ENCODE measurements at places on chromosomes 16 and 17. TPM values are rescaled to one million over a fixed set of nuclear protein-coding genes. Genes with fewer than 3 reads are reported as not detected.

- no peak for DNase-seq
- H3K4me1 ChIP-seq, result no peaks in the 10 kb centered on the region
- H3K27me3 ChIP-seq, result no peaks in the 10 kb centered on the region
- no peak overlapping the region for H3K4me3 ChIP-seq
- no peaks in the 10 kb centered on the region for H3K36me3 ChIP-seq
Measured at GRCh38 chr16:11390573-11391495, 45.6 kb downstream of the RMI2 start.

DNA sequence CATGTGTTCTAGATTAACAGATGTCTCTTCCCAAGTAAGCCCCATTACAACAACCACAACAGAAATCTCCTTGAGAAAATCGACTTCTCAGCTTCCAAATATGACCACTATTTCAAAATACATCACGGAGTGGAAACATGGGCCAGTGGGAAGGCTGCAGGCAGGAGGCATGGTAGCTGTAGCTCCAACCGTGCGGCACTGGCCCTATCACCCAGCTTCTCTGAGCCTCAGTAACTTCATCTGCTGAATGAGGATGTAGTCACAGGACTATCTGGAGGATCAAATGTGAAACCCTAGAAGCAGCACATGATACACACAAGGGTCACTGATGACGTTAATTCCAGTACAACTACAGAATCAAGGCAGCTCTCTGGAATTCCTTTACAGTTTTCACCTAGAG lies 112.2 kb downstream of the VPS53 start:
- H3K27me3 ChIP-seq, result no peaks in the 10 kb centered on the region
- no peak overlapping the region for H3K4me3 ChIP-seq
- peak overlapping the region; percentile 12 for H3K27ac ChIP-seq

GRCh38 chr16:27426423-27427408 lies 24.7 kb downstream of the IL21R start:
- peak; percentile 87 for DNase-seq
- no peaks in the 10 kb centered on the region for H3K36me3 ChIP-seq
- no peaks in the 10 kb centered on the region for H3K27me3 ChIP-seq
- H3K4me3 ChIP-seq, result no peak overlapping the region
- no peak overlapping the region for H3K27ac ChIP-seq
- H3K4me1 ChIP-seq, result peaks cover 9% of the 10 kb centered on the region

- H3K4me1 ChIP-seq, result peaks cover 10% of the 10 kb centered on the region
- H3K4me3 ChIP-seq, result peak overlapping the region; percentile 95
- H3K27me3 ChIP-seq, result no peaks in the 10 kb centered on the region
- DNase-seq, result peak; percentile 35
Measured at GRCh38 chr17:37405955-37406634, 541 bp downstream of the ACACA start.

GRCh38 chr17:69246726-69247375 lies 18.2 kb upstream of the ABCA10 start:
- peak; percentile 62 for DNase-seq
- peaks cover 4% of the 10 kb centered on the region for H3K4me1 ChIP-seq
- H3K4me3 ChIP-seq, result no peak overlapping the region

DNA sequence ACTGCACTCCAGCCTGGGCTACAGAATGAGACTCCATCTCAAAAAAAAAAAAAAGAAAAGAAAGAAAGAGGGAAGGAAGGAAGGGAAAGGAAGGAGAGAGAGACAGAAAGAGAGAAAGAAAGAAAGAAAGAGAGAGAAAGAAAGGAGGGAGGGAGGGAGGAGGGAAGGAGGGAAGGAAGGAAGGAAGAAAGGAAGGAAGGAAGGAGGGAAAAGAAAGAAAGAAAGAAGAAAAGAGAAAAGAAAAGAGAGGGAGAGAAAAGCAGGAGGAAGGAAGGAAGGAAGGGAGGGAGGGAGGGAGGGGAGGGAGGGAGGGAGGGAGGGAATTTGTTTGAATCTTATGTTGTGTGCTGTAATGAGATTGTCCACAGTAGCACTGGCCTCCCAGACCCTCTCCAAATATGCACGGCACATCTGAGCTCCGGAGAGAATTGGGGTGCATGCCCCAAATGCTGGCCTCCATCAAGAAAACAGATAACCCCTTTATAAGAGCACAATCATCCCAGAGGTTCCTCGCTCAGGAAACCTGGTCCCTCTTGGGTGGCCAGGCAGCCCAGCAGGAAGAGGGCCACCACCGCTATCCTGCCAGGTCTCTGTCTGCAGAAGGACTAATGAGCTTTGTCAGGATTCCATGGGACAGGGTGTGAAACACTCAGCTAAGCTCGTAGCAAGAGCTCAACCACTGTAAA lies 8.8 kb upstream of the EIF1 start:
- peaks cover 6% of the 10 kb centered on the region for H3K36me3 ChIP-seq
- H3K27me3 ChIP-seq, result no peaks in the 10 kb centered on the region
- peaks cover 14% of the 10 kb centered on the region for H3K4me1 ChIP-seq
- H3K27ac ChIP-seq, result peak overlapping the region; percentile 91
- no peak for DNase-seq

Gene OTOP2
- total RNA-seq, result not detected

- peaks cover 27% of the 10 kb centered on the region for H3K36me3 ChIP-seq
- H3K4me3 ChIP-seq, result peak overlapping the region; percentile 91
- peaks cover 42% of the 10 kb centered on the region for H3K4me1 ChIP-seq
- peak; percentile 24 for DNase-seq
- peak overlapping the region; percentile 94 for H3K27ac ChIP-seq
- H3K27me3 ChIP-seq, result no peaks in the 10 kb centered on the region
Measured at GRCh38 chr16:31875112-31875803, 1.7 kb downstream of the ZNF267 start.

GRCh38 chr16:89401641-89402445 lies 88.5 kb downstream of the ANKRD11 start:
- peaks cover 31% of the 10 kb centered on the region for H3K36me3 ChIP-seq
- no peak for DNase-seq
- no peak overlapping the region for H3K4me3 ChIP-seq
- H3K4me1 ChIP-seq, result peaks cover 30% of the 10 kb centered on the region
- H3K27ac ChIP-seq, result no peak overlapping the region

DNA sequence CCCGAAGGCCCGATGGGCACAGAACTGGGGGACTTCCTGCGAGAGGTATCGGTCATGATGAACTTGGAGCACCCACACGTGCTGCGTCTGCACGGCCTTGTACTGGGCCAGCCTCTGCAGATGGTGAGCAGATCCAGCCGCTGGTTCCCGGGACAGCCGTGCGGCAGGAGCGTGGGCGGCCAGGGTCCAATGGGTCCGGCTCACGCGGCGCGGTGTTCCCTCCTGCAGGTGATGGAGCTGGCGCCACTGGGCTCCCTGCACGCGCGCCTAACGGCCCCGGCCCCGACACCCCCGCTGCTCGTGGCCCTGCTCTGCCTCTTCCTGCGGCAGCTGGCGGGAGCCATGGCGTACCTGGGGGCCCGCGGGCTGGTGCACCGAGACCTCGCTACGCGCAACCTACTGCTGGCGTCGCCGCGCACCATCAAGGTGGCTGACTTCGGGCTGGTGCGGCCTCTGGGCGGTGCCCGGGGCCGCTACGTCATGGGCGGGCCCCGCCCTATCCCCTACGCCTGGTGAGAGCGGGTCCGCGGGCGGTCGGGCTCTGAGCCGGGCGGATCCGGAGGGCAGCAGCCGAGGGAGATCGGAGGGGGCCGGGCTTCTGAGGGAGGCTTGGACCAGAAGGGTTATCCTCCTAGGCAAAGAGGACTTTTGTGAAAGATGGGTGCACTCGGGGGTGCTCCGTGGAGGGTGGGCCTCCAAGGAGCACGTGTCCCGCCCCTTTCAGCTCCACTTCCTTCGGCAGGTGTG lies 3.0 kb downstream of the TNK1 start:
- no peak overlapping the region for H3K27ac ChIP-seq
- peaks cover 13% of the 10 kb centered on the region for H3K4me1 ChIP-seq
- H3K36me3 ChIP-seq, result peaks cover 33% of the 10 kb centered on the region
- H3K4me3 ChIP-seq, result no peak overlapping the region
- no peaks in the 10 kb centered on the region for H3K27me3 ChIP-seq

- no peak for DNase-seq
- peaks cover 23% of the 10 kb centered on the region for H3K4me1 ChIP-seq
- no peaks in the 10 kb centered on the region for H3K27me3 ChIP-seq
Measured at GRCh38 chr17:27631897-27632725, 1.1 kb downstream of the LGALS9 start.

GRCh38 chr17:29582772-29583171 lies 6.7 kb downstream of the GIT1 start:
- no peak overlapping the region for H3K4me3 ChIP-seq
- no peak overlapping the region for H3K27ac ChIP-seq
- peaks cover 34% of the 10 kb centered on the region for H3K36me3 ChIP-seq
- peaks cover 40% of the 10 kb centered on the region for H3K4me1 ChIP-seq
- DNase-seq, result no peak
- H3K27me3 ChIP-seq, result no peaks in the 10 kb centered on the region

DNA sequence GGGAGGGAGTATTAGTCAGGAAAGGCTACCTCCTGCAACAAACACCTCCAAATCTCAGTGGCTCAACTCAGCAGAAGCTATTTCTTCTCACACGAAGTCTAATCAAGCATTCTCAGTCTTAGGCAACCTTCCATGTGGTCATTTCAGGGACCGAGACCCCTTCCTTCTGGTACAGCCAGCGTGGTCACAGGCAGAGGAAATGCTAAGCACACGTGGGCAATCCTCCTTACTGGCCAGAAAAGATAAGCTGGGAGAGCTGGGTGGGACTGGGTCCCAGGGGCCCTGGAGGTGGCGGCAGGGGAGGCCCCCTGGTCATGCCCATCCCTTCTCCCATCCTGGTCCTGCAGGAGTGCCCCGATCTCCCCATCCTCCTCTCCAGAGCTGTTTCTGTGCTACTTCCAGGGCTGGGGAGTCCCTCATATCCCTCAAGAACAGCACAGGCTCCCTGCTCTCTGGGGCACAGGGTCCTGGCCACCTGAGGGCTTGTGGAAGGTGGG lies 5.7 kb upstream of the CX3CL1 start:
- H3K36me3 ChIP-seq, result no peaks in the 10 kb centered on the region
- DNase-seq, result no peak
- peaks cover 12% of the 10 kb centered on the region for H3K27me3 ChIP-seq
- no peak overlapping the region for H3K27ac ChIP-seq

Gene C1QTNF8
- total RNA-seq, result not detected

DNA sequence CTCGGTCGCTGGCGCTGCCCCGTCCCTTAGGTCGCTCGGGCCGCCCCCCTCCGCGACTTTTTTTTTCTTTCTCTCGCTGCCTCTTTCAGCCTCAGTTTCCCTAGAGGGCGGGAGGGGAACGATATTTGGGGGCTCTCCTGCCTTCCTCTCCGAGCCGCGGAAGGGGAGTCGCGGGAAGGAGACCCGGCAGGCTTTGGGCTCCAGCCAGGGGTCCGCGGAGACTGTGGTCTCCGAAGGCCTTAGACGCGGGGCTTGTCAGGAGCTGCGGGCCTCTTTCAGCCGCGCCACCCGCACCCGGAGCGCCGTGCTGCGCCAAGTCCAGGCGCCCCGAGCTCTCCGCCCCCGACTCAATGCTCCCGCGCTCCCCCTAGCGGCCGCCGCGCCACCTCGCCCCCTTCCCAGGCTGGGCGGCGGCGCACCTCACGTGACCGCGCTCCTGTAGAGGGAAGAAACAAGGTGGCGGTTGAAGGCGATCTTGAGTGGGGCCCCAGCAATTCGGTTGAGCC lies at the start of gene LRRC37B:
TSS of gene LRRC37B (plus strand) at position 427 of the 506 bp plus-strand sequence. CDS start 14,010 bp downstream, outside the sequence.
- H3K27ac ChIP-seq, result peak within 1 kb of the TSS; percentile 88
- H3K4me1 ChIP-seq, result peaks cover 18% of the 10 kb centered on the region
- H3K36me3 ChIP-seq, result peaks cover 5% of the 10 kb centered on the region
- peak; percentile 81 for DNase-seq
- H3K4me3 ChIP-seq, result peak within 1 kb of the TSS; percentile 88
- H3K27me3 ChIP-seq, result no peaks in the 10 kb centered on the region

Gene CSNK2A2
- total RNA-seq, result 91.7 TPM

GRCh38 chr17:64041912-64042311 lies 21.5 kb upstream of the ICAM2 start:
- H3K4me3 ChIP-seq, result no peak overlapping the region
- H3K27ac ChIP-seq, result no peak overlapping the region
- no peak for DNase-seq
- peaks cover 80% of the 10 kb centered on the region for H3K36me3 ChIP-seq

- no peak overlapping the region for H3K4me3 ChIP-seq
- peaks cover 4% of the 10 kb centered on the region for H3K36me3 ChIP-seq
- H3K27ac ChIP-seq, result no peak overlapping the region
- H3K4me1 ChIP-seq, result peaks cover 17% of the 10 kb centered on the region
- DNase-seq, result no peak
Measured at GRCh38 chr17:69061721-69062556, 1.2 kb upstream of the ABCA9 start.

Gene C16orf96
- total RNA-seq, result not detected

GRCh38 chr16:11053916-11054460 lies 109.6 kb downstream of the CLEC16A start:
- no peak overlapping the region for H3K4me3 ChIP-seq
- DNase-seq, result no peak
- peaks cover 20% of the 10 kb centered on the region for H3K36me3 ChIP-seq
- H3K27me3 ChIP-seq, result no peaks in the 10 kb centered on the region

Gene TMEM88
- 3.5 TPM for total RNA-seq

Gene SLC12A3
- total RNA-seq, result not detected

DNA sequence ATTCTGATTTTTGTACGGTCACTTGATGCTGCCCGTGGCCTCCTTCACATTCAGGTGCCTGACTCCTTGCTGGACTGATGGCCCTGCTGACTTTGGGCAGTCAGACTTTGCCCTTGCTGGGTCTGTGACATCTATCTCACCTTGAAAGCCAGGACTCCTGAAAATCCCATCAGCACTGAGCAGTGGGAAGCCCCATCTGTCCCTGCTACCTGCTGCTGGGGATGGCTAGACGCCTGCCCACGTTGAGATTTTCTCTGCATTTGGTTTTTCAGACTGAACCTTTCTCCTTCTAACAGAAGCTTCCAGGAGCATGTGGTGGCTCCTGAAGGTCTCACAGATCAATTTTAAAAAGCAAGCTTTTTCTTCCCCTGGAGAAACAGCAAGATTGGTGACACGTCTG lies 10.2 kb upstream of the ZNF18 start:
- peaks cover 5% of the 10 kb centered on the region for H3K4me1 ChIP-seq
- no peak overlapping the region for H3K27ac ChIP-seq
- DNase-seq, result no peak
- no peak overlapping the region for H3K4me3 ChIP-seq
- H3K27me3 ChIP-seq, result no peaks in the 10 kb centered on the region
- H3K36me3 ChIP-seq, result no peaks in the 10 kb centered on the region

GRCh38 chr16:6335072-6335471 lies 997.6 kb upstream of the RBFOX1 start:
- DNase-seq, result no peak
- no peaks in the 10 kb centered on the region for H3K36me3 ChIP-seq
- H3K27ac ChIP-seq, result no peak overlapping the region
- H3K27me3 ChIP-seq, result no peaks in the 10 kb centered on the region
- H3K4me3 ChIP-seq, result no peak overlapping the region
- no peaks in the 10 kb centered on the region for H3K4me1 ChIP-seq

- DNase-seq, result no peak
- H3K36me3 ChIP-seq, result no peaks in the 10 kb centered on the region
- H3K27ac ChIP-seq, result no peak overlapping the region
- H3K4me1 ChIP-seq, result peaks cover 33% of the 10 kb centered on the region
- H3K27me3 ChIP-seq, result no peaks in the 10 kb centered on the region
Measured at GRCh38 chr17:28527181-28527681, 21.1 kb downstream of the FOXN1 start.

GRCh38 chr16:54397190-54397835 lies 110.7 kb upstream of the IRX3 start:
- H3K27ac ChIP-seq, result no peak overlapping the region
- DNase-seq, result no peak
- no peak overlapping the region for H3K4me3 ChIP-seq
- H3K27me3 ChIP-seq, result no peaks in the 10 kb centered on the region
- no peaks in the 10 kb centered on the region for H3K36me3 ChIP-seq
- H3K4me1 ChIP-seq, result no peaks in the 10 kb centered on the region

GRCh38 chr17:27466743-27467375 lies 10.6 kb downstream of the KSR1 start:
- no peaks in the 10 kb centered on the region for H3K36me3 ChIP-seq
- H3K4me3 ChIP-seq, result no peak overlapping the region
- no peaks in the 10 kb centered on the region for H3K27me3 ChIP-seq
- H3K4me1 ChIP-seq, result peaks cover 14% of the 10 kb centered on the region
- DNase-seq, result no peak
- H3K27ac ChIP-seq, result no peak overlapping the region
